ENCODE measurements at places on chromosomes 2 and 18.
A peak's percentile ranks its signal among the peaks of the same experiment; 100 is the strongest.

GRCh38 chr18:74242438-74243096 is 49.2 kb downstream of the CYB5A start:
- no peak for DNase-seq

GRCh38 chr2:74457549-74458131 is 598 bp upstream of the WBP1 start:
- no peak for DNase-seq

DNA sequence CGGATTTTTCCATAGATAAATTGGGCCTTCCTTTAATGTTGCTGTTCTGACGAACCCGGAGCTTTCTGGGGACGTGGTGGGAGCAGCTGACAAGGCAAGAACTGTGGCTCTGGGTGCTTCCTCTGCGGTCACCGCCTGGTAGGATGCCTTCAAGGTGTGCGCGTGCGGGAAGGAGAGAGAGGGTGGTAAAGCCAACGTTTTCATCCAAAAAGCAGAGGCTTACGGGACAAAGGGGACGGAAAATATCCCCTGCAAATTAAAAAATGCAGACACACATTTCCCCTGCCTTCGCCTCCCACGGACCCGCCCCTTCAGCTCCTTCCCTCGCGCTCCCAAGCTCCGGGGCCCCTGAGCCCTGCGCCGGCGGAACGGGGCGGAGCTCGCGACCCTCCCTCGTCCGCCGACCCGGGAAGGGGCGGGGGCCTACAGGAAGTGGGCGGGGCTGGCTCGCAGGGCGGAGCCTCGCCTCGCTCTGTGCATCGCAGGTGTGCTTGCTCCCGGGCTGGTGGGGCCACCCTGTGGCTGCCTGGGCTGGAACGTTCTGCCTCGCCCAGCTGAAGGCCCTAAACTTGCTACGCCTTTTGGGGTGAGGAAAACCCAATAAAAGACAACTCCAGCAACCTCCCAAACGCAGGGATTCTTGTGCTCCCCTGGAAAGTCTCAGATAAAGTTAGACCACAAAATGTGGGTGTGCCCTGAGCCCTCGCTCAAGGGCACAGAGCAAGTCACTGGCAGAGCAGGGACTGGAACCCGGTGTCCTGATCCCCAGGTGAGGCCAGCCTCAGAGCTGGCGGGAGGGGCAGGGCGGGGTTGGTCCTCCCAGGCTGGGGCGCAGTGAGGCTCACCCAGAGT is 25.4 kb upstream of the SLC66A3 start:
- DNase-seq: peak; percentile 20

DNA sequence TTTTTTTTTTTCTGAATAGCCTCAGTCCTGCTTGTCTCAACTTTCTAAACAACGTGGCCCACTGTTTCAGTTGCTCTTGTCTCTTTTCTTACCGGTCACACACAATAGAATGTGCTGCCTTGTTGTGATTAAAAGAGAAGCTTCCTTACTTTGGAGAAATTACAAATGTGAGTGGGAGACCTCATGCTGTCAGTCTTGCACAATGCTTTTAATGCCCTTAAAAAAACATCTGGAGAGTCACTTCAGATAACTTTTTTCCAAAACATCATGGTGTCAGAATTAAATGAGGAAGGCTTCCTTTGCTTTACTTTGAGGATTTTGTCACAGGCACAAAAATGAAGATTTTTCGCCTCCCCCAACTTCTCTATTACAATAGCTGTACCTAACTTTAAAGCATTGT is 37.7 kb downstream of the LHCGR start:
- DNase-seq: no peak

- DNase-seq: no peak
Measured at GRCh38 chr2:140108706-140109475, 1328.7 kb upstream of the NXPH2 start.

GRCh38 chr2:175063741-175064140 is 58.6 kb upstream of the CHN1 start:
- no peak for DNase-seq

GRCh38 chr2:6442252-6442985 is 423.3 kb downstream of the CMPK2 start:
- no peak for DNase-seq

- no peak for DNase-seq
Measured at GRCh38 chr2:74457129-74457548, 1.1 kb upstream of the WBP1 start.

DNA sequence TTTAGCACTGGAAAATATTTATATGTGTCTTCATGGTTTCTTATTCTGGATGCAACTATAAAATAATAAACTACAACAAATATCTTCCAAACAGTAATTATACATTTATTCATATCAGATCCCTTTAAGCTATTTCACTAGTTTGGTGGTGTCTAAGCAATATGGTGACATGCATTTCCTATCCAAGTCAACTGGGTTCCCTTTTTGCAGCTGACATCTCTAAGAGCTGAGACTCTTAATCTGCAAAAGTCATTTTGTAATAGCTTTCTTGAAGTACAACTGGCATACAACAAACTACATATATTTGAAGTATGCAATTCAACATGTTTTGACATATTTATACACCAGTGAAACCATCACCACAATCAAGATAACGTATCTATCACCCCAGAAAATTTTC is 59.9 kb upstream of the SLC1A4 start:
- no peak for DNase-seq

DNA sequence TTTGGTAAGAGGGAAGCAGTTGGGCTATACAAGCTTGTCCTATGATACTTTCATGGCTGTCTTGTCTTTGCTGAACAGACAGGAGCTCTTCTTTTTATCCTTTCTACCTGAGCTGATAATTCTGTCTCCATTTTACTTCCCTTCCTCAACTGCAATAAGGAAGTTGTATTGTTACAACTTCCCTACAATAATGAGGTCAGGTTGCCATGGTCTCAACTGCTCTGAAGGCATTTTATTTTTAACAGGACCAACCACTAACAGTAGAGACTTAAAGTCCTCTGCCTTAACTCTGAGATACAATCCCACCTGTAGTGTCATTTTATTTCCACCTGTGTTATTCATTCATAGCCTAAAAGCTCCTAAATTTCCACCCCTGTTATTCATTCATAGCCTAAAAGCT is 118.6 kb upstream of the PGAP1 start:
- DNase-seq: no peak

GRCh38 chr2:67103157-67103556 is 294.0 kb upstream of the ETAA1 start:
- no peak for DNase-seq

DNA sequence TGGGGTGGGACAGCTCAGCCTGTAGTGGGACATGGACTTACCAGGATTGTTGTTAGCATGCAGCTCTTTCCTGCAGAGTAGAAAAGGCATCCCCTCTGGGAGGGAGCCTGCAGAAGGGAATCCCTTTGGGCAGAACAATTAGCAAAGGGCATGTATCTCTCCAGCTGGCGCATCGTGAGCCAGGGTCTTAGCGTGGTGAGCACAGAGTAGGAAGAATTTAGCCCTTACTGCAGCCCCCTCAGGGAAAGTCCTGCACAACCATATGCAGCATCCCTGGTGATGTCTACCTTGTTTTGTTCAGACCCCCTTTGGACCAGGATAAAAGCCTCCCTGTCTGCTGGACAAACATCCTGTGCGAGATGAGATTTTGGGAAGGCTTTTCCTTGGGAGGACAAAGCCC is 292.1 kb downstream of the SLC4A3 start:
- no peak for DNase-seq

DNA sequence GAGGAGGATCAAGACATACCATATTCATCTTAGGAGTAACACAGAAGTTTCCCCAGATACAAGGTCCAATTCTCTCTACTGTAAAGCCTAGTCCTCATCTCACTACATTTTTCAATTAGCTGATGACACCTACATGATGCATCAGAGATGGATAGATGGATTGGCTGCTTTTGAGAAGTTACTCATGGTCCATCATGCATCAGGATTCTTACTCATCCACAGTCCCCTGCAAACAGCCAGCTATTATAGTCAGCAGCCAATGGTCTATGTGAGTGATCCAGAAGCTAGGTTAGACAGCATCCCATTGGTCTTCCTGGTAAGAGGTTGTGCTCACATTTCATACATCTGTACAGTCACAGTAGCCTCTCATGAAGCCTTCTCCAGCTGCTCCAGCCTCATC is 154.5 kb upstream of the NRP2 start:
- DNase-seq: no peak

DNA sequence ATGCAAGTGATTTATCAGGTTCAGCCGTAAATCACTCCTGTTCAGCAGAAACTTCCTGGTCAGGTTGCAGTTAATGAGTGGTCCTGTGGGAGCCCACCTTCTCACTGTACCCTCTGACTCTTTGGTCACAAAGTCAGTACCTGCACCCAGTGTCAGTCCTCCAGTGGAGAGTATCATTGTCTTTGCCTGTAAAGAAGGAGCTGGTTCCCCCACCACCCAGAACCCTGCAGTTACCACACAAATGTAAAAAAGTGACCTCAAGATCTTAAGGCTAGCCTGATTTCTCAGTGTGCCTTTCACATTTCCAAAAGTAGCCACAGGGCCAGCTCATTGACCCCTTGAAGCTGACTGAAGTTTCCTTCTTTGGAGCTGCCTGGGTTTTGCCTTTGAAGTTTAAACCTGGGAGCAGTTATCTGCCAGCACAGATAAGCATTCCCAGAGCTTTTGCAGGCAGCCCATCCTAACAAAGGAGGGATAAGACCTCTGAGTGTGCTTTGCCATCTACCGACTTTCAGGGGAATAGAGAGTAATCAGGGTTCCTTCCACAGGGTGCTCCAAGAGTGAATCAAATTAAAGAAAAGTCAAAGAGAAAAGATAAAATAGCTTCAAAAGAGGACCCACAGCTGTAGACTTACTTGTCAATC is 725.2 kb downstream of the CPS1 start:
- no peak for DNase-seq

- DNase-seq: no peak
Measured at GRCh38 chr2:3647246-3647645, 10.8 kb upstream of the ALLC start.
